Calu3 (cell line): ENCODE measurements at places on chromosomes 6 and 20.

DNA sequence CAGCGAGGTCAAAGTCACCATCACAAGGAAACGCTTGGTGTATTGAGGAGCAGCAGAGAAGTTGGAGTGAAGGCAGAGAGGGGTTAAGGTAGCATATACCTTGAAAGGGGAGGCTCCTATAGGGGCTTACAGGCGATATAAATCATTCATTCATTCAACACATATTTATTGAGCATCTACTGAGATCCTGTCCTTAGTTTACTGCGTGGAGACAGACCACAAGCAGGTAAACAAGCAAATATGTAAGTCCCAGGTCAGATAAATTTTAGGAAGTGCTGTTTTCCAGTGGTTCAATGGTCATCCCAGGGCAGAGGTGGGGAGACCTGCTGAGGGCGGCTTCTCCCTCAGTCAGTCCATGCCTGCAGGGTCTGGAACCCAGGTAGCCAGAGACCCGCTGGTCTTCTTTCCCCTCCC is 761 bp upstream of the DNMT3B start:
- H3K27ac ChIP-seq = peak overlapping the region; percentile 86
- H3K4me3 ChIP-seq = peak overlapping the region; percentile 93
- peaks cover 35% of the 10 kb centered on the region for H3K36me3 ChIP-seq

DNA sequence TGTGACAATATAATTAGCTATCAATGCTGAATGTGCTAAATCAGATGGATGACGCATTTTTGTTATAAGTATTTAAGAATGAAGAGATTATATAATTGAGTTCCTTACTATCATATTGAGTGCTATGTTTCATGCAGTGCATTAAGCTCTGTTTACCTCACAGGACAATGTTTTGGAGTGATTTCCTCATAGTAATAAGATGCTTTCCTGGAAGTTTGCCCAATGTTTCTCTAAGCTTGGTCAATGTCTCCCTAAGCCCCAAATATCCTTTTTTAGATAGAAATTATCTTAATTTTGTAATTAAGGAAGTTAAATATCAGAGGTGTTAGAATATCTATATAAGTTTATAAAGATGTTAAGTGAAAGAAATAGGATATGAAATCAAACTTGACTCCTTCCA is 489.6 kb downstream of the MMUT start:
- H3K4me1 ChIP-seq = no peaks in the 10 kb centered on the region
- no peak overlapping the region for H3K27ac ChIP-seq
- no peaks in the 10 kb centered on the region for H3K36me3 ChIP-seq
- no peak for DNase-seq

- no peaks in the 10 kb centered on the region for H3K27me3 ChIP-seq
- DNase-seq = no peak
- H3K4me3 ChIP-seq = no peak overlapping the region
- no peaks in the 10 kb centered on the region for H3K4me1 ChIP-seq
- H3K36me3 ChIP-seq = no peaks in the 10 kb centered on the region
- H3K27ac ChIP-seq = no peak overlapping the region
Measured at GRCh38 chr6:48957781-48958180, 505.3 kb downstream of the MMUT start.

DNA sequence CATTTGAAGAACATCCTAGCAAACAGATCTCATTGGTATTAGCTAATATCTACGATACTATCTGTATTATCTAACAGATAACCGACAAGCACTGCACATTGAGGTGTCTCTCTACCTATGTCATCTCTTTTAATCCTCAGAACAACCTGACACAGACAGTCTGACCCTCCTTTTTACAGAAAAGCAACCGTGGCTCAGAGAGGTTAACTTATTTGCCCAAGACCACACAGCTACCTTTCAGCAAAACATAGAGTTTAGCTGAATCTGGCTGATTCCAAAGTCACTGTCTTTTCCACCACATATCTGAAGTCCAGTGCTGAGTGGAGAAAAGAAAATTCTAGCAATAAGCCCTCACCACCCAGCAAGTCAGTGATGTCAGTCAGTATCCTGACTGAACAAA is 358.7 kb upstream of the JARID2 start:
- no peak overlapping the region for H3K4me3 ChIP-seq
- no peak overlapping the region for H3K27ac ChIP-seq
- no peaks in the 10 kb centered on the region for H3K27me3 ChIP-seq
- DNase-seq = no peak
- H3K36me3 ChIP-seq = no peaks in the 10 kb centered on the region

- H3K4me1 ChIP-seq = peaks cover 33% of the 10 kb centered on the region
- no peak for DNase-seq
- H3K36me3 ChIP-seq = peaks cover 47% of the 10 kb centered on the region
- peak overlapping the region; percentile 94 for H3K27ac ChIP-seq
- H3K4me3 ChIP-seq = peak overlapping the region; percentile 71
Measured at GRCh38 chr6:2990932-2991506, 8.7 kb upstream of the NQO2 start.

DNA sequence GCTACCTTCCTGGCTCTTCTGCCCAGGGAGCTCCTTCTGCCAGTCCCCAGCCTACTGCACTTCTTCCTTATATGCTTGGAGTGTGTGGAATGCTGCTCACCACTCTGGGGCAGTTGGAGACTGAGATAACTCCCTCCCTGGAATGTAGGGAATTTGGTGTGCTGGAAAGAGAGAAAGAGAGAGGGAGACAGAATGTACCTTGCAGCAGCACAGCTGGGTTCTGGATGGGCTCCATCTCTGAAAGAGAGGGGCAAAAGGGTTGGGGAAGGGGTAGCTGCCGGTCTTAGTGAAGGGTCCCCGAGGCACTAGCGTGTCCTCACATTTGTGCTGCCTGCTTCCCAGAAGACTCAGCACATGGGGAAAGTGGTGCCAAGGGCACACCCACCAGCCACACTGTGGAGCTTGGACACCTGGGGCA is 40.2 kb upstream of the DDR1 start:
- DNase-seq = no peak

DNA sequence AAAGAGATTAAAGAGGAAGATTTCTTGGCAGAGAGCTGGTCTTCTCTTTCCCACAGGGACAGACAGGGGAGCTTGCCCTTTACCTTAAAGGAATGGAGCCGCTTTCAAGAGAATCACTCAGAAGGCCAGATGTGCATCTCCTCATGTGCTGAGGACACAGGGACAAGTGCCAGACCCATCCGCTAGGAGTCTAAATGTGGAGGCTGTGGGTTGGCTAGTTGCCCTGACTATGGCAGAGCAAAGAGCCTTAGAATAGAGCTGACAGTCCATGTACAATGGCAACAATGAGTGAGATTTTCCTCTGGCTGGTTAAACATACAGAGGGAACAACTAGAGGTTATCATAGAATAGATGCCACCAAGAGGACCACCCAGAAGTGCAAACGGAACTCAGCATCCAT is 7.3 kb upstream of the DOK5 start:
- H3K36me3 ChIP-seq = no peaks in the 10 kb centered on the region
- H3K27ac ChIP-seq = no peak overlapping the region
- DNase-seq = no peak
- peaks cover 21% of the 10 kb centered on the region for H3K27me3 ChIP-seq

GRCh38 chr6:156199182-156199581 is 578.0 kb upstream of the ARID1B start:
- H3K27me3 ChIP-seq = no peaks in the 10 kb centered on the region
- no peak overlapping the region for H3K27ac ChIP-seq
- H3K36me3 ChIP-seq = no peaks in the 10 kb centered on the region
- no peak overlapping the region for H3K4me3 ChIP-seq
- no peaks in the 10 kb centered on the region for H3K4me1 ChIP-seq
- no peak for DNase-seq

DNA sequence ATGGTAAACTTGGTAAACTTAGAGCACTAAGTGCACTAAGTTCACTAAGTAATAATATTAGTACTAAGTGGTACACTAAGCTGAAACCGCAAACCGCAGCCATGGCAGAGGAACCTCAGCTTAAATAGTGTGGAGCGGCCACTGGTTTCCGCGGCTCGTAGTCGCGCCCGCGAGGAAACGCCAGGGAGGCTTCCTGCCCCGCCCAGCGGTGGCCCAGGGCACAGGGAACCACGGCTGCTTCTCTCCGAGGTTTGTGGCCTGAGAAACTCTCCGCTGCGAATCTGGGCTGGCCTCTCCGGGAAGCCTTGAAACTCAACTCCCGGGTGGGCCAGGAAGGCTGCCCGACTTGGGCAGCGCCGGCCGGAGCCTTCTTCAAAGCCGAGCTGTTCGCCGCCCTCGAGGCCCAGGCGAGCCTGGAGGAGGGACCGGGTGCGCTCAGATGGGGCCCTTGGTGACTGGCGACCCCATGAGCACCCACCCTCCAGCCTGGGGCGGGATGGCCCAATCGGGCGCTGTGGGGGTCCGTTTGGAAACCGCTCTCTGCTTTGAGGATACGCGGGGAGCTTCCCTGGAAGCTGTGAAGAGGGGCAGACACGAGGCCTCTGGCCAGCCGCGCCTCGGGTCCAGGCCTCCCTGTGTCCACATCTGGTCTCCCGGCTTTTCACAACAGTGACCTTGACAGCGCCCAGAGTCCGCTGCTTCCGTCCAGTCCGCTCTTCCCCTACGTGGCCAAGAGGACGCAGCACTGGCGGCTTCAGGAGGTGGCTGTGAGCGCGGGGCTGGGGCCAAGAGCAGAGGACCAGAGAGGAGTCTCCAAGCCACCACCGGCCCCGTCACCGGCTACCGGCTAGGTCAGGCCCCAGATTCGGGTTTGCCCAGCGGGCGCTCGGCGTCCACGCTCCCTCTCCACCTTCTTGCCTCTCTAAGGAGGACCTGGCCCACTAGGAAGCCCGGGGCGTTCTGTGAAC is 25.4 kb upstream of the HLA-E start:
- DNase-seq = peak; percentile 53
- H3K4me3 ChIP-seq = no peak overlapping the region
- peaks cover 100% of the 10 kb centered on the region for H3K27me3 ChIP-seq
- peaks cover 6% of the 10 kb centered on the region for H3K36me3 ChIP-seq

DNA sequence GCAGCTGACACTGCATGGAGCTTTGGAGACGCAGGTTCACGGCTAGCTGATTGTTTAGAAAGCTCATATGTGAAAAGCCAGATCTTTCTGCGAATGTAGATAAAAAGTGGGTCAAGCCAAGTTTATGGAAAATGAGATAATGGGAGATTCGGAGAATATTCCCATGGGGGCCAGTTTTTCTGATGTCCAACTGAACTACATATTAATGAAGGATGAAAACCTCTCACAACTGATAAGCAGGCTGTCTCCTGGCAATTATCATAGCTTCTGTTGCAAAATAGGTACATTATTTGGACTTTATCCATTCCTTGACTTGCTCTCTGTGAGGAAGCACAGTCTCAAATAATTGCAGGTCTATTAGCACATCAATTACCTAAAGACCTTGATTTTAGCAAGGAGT is 21.1 kb downstream of the HDGFL1 start:
- no peak for DNase-seq
- H3K27me3 ChIP-seq = no peaks in the 10 kb centered on the region
- no peaks in the 10 kb centered on the region for H3K36me3 ChIP-seq
- no peak overlapping the region for H3K4me3 ChIP-seq
- no peak overlapping the region for H3K27ac ChIP-seq
- no peaks in the 10 kb centered on the region for H3K4me1 ChIP-seq

DNA sequence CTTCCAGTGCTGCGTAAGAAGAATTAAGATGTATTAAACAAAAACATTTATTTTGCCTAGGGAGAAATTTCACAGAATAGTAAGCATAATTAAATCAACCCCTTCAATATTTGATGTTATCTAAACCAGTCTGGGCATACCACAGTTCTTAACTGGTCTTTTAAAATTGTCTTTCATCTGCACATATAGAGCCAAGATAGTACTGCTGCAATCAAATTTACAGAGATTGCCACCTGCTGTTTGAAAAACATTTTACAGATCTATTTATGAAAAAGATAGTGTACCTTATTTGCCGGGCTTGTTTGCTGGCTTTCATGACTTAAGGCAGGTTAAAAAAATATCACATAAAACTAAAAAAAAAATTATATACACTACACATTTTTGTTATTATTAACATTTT is 323.2 kb downstream of the ADGRB3 start:
- no peak overlapping the region for H3K4me3 ChIP-seq
- no peak overlapping the region for H3K27ac ChIP-seq
- H3K27me3 ChIP-seq = no peaks in the 10 kb centered on the region

- peaks cover 48% of the 10 kb centered on the region for H3K27me3 ChIP-seq
- DNase-seq = no peak
- H3K36me3 ChIP-seq = peaks cover 43% of the 10 kb centered on the region
- no peak overlapping the region for H3K4me3 ChIP-seq
Measured at GRCh38 chr20:37529968-37530600, 2.4 kb upstream of the BLCAP start.

- no peak overlapping the region for H3K27ac ChIP-seq
- DNase-seq = no peak
- no peaks in the 10 kb centered on the region for H3K36me3 ChIP-seq
- H3K27me3 ChIP-seq = no peaks in the 10 kb centered on the region
Measured at GRCh38 chr6:110769923-110770322, 45.3 kb downstream of the CDK19 start.

GRCh38 chr20:60087563-60088105 is 129.4 kb downstream of the CDH26 start:
- H3K27ac ChIP-seq = no peak overlapping the region
- no peak for DNase-seq
- no peaks in the 10 kb centered on the region for H3K36me3 ChIP-seq
- peaks cover 96% of the 10 kb centered on the region for H3K27me3 ChIP-seq
- H3K4me1 ChIP-seq = no peaks in the 10 kb centered on the region
- peak overlapping the region; percentile 58 for H3K4me3 ChIP-seq

DNA sequence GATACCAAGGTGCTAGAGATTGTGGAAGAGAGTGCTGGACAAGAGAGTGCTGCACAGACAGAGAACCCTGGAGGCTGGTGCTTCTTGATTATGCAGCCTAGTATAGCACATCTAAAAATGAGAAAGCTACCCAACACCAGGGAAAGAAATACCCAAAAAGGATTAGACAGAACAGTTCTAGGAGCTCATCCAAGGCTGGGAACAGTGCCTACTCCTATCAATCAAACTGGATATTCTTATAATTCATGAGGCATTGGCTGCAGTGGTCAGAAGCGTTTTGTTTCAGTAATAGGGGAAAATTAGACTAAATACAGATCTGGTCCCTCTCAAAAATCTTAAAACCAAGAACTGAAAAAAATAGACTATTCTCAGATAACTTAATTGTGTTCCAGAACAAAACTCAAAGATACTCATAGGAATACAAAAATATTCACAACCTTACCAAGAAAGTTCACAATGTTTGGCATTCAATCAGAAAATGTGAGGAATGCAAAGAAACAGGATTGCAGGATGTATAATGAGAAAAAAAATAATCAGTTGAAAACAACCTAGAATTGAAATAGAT is 222.9 kb downstream of the EPHA7 start:
- no peak overlapping the region for H3K4me3 ChIP-seq
- H3K27me3 ChIP-seq = no peaks in the 10 kb centered on the region

GRCh38 chr6:20631549-20631924 is 97.3 kb downstream of the CDKAL1 start:
- no peak for DNase-seq
- no peak overlapping the region for H3K4me3 ChIP-seq
- H3K36me3 ChIP-seq = no peaks in the 10 kb centered on the region
- H3K27ac ChIP-seq = peak overlapping the region; percentile 1
- peaks cover 44% of the 10 kb centered on the region for H3K4me1 ChIP-seq
- H3K27me3 ChIP-seq = no peaks in the 10 kb centered on the region

- H3K4me1 ChIP-seq = peaks cover 22% of the 10 kb centered on the region
- no peak for DNase-seq
- no peak overlapping the region for H3K4me3 ChIP-seq
- no peaks in the 10 kb centered on the region for H3K36me3 ChIP-seq
Measured at GRCh38 chr6:125248136-125248535, 53.6 kb downstream of the HDDC2 start.
